ENCODE measurements at places on chromosomes 2 and 18.
A peak's percentile ranks its signal among the peaks of the same experiment; 100 is the strongest.

DNA sequence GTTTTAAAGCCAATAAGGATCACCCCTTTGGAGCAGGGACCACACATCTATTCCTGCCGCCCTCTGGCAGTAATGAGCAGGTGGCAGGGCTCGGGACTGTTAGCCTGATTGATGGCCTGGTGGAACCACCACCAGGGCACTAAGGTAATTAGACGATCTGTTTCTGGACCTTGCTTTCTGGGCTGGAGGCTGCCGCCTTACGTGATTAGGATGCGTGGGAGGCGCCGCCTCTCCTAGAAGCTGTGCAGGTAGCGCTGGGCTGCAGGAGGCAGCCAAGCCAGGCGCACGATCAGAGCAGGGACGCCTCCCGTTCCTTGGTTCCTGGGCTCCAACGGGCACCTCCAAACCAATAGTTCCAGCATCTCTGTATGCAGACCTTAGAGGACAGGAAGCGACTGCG is 242.6 kb upstream of the RAB12 start:
- DNase-seq: no peak

GRCh38 chr18:26461405-26461804 is 86.9 kb downstream of the KCTD1 start:
- no peak for DNase-seq

GRCh38 chr2:68789603-68790002 is 55.0 kb downstream of the ARHGAP25 start:
- no peak for DNase-seq

DNA sequence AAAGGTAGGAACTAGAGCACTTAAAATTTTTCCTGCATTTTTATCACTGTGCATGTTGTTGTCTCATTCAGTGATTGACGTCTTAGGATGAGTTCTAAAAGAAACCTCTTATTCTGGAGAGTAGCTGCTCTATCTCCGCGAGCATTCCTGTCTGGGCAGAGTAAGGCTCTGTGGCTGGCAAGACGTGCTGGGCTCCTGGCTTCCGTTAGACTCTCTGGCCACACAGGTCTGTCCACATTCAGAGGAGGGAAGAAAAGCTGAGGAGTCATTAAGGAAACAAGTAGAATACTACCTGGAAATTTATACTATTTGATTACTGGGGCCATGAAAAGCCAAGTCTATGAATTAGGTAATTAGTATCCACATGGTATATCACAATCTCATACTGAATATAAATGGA is 138.0 kb upstream of the DNMT3A start:
- DNase-seq: no peak

GRCh38 chr2:127799926-127800325 is 11.0 kb downstream of the WDR33 start:
- DNase-seq: no peak

- no peak for DNase-seq
Observed at GRCh38 chr2:128834207-128834879, 515.7 kb upstream of the HS6ST1 start.

- DNase-seq: no peak
Observed at GRCh38 chr18:54030434-54030833, 194.0 kb downstream of the MBD2 start.

GRCh38 chr2:182404975-182405561 is 21.8 kb downstream of the PDE1A start:
- DNase-seq: no peak

DNA sequence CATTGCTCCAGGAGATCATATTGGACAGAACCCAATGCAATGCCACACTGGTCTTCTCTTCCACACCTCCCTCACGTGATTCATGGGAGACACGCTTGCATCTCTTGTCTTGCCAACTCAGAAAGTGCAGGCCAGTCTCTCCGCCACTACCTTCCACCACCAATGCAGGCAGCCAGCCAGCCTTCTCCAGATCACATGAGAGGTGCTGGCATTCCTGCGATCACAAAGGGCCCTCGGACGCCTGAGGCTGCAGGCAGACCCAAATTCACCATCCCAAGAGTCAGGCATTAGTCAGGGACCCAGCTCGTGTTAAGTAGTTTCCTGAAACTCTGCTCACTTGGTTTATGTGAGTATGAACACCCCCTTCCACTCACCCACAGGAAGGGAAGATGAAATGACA is 437.0 kb upstream of the ETAA1 start:
- DNase-seq: no peak

DNA sequence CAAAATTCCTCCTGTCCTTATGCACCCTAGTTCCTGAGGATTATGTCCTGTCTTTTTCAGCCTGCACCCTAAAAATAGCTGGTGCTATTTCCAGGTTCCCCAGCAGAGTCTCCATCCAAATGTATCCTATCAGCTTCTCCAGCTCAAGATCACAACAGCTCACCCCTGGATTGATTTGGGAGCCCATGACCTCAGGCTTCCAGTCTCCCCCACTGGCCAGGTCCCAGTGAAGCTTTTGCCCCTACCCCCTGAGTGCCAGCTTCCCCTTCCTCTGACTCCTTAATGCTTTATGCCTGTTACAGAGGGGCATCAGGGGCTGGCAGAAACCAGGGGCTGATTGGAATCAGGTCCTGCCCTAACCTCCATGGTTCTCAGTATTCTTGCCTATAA is 76.9 kb upstream of the DAPL1 start:
- no peak for DNase-seq

DNA sequence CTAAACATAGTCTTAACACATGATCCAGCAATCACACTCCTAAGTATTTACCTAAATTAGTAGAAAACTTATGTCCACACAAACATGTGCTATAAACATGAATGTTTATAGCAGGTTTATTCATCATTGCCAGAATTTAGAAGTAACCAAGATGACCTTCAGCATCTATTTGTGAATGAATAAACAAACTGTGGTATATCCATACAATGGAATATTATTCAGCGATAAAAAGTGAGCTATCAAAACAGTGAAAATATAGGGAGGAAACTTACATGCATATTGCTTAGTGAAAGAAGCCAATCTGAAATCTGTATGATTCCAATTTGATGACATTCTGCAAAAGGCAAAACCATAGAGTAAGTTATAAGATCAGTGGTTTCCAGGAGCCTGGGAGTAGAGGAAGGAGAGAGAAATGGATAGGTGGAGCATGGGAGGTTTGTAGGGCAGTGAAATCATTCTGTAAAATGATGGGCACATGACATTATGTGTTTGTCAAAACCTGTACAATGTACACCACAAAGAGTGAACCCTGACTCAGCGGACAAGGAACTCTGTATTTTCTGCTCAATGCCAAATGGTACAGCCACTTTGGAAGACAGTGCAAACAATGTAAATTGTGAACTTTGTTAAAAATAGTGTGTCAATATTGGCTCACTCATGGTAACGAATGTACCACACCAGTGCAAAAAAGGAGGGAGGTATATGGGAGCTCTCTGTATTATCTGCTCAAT is 61.9 kb upstream of the IGFBP2 start:
- DNase-seq: no peak

GRCh38 chr2:23404426-23404825 is 19.4 kb downstream of the KLHL29 start:
- DNase-seq: peak; percentile 61

- no peak for DNase-seq
Observed at GRCh38 chr18:6254456-6254855, 160.3 kb downstream of the L3MBTL4 start.

- DNase-seq: peak; percentile 25
Observed at GRCh38 chr2:134261398-134262131, 7.7 kb downstream of the MGAT5 start.

GRCh38 chr2:175568109-175568730 is 386.7 kb upstream of the ATP5MC3 start:
- no peak for DNase-seq

GRCh38 chr2:180905461-180905860 is 74.9 kb upstream of the UBE2E3 start:
- no peak for DNase-seq

DNA sequence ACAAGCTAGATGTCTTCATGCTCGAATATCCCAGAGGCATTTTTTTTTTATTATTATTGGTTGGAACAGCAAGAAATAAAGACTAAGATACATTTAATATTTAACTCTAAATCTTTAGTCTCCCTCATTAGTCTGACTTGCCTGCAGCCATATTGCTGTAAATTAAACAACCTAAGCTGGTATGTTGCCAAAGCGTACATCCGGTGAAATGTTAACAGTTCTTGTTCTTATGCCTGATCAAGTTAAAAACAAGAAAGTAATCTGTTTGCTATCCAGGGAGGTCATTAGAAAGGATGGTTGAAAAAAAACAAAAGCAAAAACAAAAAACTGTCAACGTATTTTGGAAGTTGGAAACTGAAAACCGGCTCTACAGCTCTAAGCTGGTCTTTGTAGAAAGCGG is 125.9 kb upstream of the NABP1 start:
- DNase-seq: no peak

DNA sequence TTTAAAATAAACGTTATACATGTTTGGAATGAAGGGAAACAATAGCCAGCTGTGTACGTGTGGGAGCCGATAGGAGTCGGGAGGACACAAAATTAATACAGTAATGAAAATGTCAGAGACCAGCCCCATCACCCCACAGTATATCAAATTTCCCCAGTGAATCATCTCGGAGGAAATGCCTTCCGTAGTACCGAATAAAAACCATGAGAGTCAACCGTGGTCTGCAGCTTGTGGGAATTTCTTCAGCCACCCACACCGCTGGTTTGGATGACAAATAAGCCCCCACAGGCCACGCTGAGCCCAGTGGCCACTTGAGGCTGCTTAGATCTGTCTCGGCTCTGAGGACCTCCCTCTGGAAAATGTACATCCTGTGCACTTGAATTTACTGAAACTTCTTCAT is 133.7 kb downstream of the COL6A3 start:
- DNase-seq: peak; percentile 84

- DNase-seq: no peak
Observed at GRCh38 chr2:195857132-195857531, 200.1 kb downstream of the SLC39A10 start.

- no peak for DNase-seq
Observed at GRCh38 chr18:58272779-58273435, 228.9 kb downstream of the NEDD4L start.

DNA sequence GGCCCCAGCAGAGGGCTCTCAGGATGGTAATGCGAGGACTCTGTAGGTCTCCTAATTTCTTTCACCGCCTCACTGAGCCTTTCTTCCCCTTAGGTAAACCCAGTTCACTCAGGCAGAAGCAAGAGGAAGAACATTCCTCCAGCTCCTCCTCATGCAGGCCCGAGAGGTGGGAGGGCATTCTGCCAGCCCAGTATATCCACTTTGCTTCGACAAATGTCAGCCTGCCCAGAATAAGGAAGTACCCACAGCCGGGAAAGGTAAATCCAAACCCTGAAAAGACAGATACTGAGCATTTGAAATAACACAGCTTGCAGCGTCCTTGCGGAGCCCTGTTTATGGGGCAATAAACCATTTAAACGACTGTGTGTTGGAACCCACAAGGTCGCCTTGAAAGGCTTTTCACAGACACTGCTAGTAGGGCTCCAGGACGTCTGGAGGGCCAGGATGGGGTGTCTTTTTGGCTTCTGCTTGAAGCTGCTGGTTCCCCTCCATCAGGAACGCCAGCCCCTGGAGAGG is 63.0 kb upstream of the STPG4 start:
- no peak for DNase-seq

DNA sequence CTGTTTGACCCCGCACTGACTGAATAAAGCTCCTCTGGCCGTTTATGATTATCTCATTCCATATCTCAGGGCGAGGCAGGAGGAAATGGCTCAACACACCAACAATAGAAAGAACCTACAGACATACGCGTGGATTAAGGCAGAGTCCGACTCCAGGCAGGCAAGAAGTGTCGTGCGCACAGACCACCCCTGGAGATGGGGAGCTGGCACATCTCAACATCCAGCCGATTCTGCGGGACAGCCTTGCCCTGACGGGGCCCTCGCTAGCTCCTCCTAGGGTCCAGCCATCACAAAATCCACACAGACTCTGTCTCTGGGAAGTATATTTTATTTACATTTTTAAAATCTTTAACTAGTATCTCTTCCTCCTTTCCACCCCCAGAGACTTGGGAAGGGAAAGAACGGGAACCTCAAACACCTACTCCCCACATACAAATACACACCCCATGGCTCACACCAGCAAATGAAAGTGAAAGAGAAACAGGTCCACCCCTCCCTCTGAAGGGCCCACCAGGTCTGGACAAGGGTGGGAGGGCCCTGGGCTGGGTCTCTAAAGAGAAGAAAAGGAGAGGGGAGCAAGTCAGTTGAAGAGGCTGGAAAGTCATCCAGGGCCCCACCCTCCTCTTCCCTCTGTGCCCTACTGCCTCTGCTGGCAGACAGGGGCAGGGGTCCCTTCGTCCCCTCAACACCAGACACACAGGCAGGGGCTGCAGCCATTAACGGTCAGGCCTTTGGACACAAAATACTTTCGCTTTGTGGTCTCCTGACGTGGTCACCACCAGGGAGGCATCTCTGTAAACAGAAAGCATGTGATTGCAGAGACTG is 3.2 kb downstream of the GPBAR1 start:
- no peak for DNase-seq

DNA sequence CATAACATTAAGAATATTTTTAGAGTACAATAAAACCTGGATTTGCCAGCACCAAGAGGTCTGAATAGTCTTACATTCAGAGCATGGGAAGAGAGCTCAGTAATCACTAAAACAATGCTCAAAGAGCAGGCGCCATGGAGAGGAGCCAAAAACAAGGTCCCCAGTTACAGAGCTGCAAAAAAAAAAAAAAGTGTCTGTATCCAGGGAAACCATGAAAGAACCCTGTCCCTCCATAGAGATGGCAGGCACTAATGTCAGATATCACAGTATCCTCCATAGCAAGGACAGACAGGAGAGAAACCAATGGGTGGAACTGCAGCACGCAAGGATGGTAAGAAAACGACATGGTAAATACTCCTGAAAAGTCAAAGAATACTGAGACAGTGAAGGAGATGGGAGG is 19.5 kb downstream of the FBXO15 start:
- no peak for DNase-seq

GRCh38 chr18:33560686-33561370 is 17.2 kb upstream of the ASXL3 start:
- DNase-seq: no peak

DNA sequence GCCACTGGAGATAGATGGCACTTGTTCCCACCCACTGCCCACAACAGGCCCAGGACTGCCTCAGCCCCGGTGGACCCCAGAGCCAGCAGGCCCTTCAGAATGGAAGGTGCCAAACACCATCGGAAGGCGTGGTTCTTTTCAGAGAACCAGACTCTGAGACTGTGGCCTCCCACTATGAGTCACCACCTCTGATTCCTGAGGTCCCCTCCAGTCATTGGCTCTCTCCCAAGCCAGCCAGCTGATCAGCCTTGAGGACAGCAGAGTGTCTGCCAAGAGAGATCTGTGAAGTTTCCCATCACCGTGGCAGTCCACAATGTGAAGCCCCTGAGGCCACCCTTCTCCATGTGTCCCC is 10.4 kb upstream of the MAP3K2 start:
- DNase-seq: peak; percentile 96

DNA sequence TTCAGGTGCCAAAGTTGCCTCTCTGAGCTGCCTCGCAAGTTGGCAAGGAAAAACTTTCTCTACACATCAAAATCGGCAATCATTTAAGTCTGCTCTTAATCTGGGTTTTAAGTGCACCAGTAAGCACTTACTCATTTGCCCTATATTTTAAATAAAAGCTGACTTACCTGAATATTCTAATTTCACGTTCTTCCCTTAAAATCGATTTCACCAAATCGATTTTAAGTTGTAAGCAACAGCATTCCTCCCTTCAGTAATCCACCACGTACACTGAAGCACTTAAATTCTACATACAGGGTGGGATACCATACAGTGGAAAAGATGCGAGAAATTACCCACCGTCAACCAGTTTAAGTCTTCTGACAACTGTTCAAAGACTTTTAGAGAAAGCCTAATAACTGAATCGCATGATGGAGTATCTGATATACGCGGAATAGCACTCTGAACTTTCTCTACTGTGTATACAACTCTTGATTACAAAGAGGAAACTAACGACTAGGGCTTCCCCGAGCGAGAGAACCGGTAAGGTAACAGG is 1.6 kb downstream of the PPP3R1 start:
- no peak for DNase-seq

Data from AG20443 (cell line).